ENCODE measurements at places on chromosomes 6 and 20. TPM values are rescaled to one million over a fixed set of nuclear protein-coding genes. Genes with fewer than 3 reads are reported as not detected.

LY6G6C gene
- total RNA-seq: not detected

SOX18 gene
- 24.4 TPM for total RNA-seq

GABRR2 gene
- total RNA-seq: not detected

RWDD2A gene
- 3.8 TPM for total RNA-seq

TOX2 gene
- 1.7 TPM for total RNA-seq

PKIB gene
- 0.97 TPM for total RNA-seq
